ENCODE measurements at places on chromosomes 16 and 17.

DNA sequence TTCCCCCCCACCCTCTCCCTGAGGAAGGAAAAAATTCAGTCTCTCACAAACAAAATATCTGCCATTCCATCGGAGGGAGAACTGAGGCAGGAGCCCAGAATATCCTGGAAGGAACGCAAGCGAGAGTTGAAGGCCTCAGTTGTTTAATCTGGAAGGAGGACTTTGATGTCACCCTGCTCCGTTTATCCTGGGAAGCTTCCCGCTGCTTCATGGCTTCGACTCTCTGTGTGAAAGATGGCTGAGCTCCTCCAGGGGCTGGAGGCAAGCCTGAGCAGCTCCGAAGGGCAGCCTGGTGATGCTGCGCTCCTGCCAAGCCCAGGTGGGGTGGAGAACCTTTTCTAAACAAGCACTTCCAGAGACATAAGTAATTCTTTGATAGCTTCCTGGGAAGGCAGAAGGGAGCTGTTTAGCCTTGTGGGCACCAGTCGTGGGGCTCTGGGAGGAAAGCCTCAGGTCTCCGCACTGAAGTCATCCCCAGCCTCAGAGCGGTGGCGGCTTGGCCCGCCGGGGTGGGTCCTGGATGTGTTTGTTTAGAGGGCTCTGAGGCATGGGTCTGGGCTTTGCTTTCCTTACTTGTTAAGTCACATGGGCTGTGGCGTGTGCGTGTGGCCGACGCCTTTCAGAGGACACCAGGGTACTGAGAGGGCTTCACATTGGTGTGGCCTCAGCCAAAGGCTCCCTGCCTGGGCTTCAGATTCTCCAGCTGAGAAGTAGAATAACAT is 7.9 kb downstream of the NKD1 start:
- DNase-seq = no peak

GRCh38 chr17:28811651-28812090 is 30.9 kb downstream of the FAM222B start:
- peak; percentile 44 for DNase-seq

DNA sequence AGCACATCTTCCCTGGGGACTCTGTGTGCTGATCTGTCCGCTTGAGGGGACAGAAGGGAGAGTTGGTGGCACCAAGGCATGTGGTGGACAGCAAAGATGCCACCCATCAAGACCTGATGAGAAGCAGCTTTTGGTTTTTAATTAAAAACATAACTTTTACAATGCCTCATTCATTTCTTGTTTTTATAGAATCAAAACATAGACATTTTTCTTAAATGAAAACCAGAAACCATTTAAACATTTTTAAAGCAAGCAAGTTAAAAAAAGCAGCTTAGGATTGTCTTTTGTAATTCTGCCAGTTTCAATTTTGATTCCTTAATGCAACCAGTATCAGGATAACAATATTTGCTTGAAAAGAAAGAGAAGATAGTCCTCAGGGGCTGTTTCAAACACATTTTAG is 123.7 kb upstream of the AXIN2 start:
- no peak for DNase-seq

GRCh38 chr16:85995541-85996423 is 96.8 kb downstream of the IRF8 start:
- DNase-seq = no peak

- peak; percentile 73 for DNase-seq
These were observed 10.3 kb downstream of the HSPB9 start for GRCh38 chr17:42132941-42133340.

DNA sequence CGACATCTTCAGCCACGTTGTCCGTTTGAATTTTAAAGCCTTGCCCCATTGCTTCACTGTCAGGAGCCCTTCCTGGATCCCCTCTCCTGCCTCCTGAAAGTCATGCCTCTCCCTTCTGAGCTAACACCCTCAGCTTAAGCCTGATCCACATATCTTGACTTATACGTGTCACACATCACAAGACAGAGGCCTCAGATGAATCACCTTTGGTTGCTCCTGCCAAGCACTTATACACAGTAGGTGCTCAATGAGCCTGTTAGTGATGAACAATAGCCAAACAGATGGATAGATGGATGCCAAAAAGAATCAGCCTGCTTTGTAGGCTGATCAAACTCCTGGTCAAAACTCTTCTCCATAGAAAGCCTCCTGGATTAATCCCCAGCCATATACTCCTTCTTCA is 31.8 kb downstream of the PITPNM3 start:
- no peak for DNase-seq

- DNase-seq = no peak
These were observed 742.8 kb upstream of the SOX9 start for GRCh38 chr17:71378036-71378435.

GRCh38 chr16:57815987-57816745 is 13.9 kb upstream of the KIFC3 start:
- DNase-seq = peak; percentile 66

DNA sequence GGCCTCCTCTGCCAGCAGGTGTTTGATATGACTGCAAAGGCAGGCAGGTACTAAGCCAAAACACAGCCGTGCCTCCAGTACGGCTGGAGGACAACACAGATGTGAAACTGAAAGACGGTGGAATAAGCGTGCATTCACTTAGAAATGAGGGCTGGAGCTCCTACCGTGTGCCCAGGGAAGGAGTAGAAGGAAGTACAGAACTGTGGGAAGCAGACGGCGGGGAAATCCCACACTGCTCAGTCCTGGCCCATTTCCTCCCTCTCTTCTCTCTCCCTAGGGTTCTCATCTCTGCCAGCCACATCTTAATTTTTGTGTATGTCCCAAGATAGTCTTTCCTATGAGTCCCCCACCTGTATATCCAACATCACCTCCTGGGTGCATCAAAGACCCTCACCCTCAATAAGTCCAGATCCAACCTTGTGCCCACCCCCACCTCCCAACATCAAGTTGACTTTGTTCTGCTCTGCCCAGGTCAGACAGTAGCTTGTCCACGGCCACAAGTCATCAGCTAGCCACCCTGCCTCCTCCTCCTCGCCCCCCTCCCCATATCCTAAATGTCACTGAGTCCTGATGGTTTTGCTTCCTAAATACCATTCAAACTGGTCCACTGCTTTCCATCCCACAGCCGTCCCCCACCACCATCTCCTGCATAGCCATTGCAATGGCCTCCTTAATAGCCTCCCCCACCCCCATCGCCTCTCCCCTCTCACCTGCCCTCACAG is 77.1 kb upstream of the RPL38 start:
- no peak for DNase-seq

DNA sequence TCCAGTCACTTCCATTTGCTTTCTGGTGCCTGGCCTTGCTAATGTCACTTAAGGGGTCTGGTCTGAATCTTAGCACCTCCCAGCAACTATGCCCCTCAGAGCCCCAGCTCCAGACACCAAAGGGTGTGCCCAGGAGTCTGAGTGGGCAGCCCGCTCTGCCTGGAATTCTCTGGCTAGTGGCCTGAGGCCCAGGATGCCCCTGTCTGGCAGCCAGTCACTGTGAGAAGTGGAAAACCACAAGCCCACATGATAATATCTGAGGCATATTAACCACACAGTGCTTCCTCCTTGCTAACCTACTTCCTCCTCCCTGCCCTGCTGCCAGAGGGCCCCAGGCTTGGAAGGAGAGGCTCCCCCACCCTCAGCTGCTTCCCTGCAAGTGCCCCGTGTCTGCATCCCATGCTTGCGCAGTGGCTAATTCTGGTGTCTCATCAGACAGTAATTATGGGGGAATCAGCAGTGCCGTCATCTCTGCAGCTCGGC is 14.0 kb downstream of the SRCIN1 start:
- peak; percentile 84 for DNase-seq

- DNase-seq = no peak
These were observed 615.7 kb upstream of the SALL1 start for GRCh38 chr16:51766739-51767138.

- no peak for DNase-seq
These were observed 8.4 kb downstream of the MPRIP start for GRCh38 chr17:17050346-17051345.

- DNase-seq = no peak
These were observed 13.7 kb upstream of the PEMT start for GRCh38 chr17:17605083-17605728.

- DNase-seq = no peak
These were observed 35.2 kb downstream of the ZNF207 start for GRCh38 chr17:32385121-32385520.

- DNase-seq = no peak
These were observed 393.0 kb downstream of the CA10 start for GRCh38 chr17:51765282-51766135.

DNA sequence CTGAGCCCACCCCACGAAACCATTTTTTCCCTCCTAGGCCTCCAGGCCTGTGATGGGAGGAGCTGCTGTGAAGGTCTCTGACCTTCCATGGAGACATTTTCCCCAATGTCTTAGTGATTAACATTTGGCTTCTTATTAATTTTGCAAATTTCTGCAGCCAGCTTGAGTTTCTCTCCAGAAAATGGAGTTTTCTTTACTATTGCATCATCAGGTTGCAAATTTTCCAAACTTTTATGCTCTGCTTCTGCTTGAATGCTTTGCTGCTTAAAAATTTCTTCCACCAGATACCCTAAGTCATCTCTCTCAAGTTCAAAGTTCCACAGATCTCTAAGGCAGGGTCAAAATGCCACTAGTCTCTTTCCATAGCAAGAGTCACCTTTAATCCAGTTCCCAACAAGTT is 12.9 kb upstream of the MYH4 start:
- no peak for DNase-seq

- DNase-seq = no peak
These were observed at the start of gene GJD3 for GRCh38 chr17:40364121-40364861. TSS of gene GJD3 (minus strand) at chr17:40364737. CDS start at chr17:40363815, 922 bp downstream.

DNA sequence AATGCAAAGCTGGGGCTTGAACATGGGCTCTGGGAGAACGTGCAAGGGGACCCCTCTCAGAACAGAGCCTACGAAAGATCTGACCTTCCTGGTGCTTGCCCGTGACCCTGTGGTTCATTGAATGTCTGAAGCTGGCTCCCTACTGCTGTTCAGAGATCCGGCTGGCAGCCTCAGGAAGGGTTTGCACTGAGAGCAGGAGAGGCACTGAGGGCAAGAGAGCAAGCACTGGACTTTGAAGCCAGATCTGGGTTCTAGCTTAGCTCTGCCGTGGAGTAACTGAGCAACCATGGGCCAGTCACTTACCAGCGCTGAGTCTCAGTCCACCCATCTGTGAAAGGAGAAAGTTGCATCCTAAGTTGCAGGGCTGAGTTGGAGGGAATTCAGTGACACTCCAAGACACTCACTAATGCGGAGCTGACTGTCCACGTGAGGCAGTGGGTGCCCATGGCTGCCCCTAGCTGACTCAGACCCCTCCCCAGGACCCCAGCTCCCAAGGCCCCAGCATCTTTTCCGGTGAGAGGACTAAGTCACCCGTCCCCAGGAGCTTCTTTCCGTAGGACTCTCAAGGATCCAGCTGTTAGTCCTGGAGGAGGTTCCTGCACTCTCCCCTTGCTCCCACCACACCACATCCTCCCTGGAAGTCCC is 41.3 kb downstream of the BEAN1 start:
- no peak for DNase-seq

GRCh38 chr16:3874794-3875692 is 5.5 kb downstream of the CREBBP start:
- DNase-seq = no peak

DNA sequence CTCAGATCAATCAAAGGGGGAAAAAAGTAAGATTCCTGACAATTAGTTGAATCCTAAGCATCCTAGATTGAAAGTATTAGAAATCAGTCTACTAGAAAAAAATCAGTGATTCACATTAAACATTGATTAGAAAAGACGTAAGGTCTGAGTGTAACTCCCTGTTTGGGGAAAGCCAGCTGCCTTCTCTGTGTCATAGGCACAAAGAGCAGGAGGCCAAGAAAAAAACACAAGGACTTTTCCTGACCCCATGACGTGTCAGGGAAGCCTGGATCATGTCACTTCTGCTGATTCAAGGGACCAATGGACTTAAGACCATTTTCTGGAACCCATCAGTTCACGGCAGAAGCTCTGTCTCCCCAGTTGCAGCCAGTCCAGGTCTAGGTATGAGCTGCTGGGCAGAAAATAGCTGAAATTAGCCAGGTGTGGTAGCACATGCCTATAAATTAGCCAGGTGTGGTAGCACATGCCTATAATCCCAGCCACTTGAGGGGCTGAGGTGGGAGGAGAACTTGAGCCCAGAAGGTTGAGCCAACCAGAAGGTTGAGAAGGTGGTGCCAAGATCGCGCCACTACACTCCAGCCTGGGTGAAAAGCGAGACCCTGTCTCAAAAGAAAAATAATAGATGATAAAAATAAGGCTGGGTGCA is 35.9 kb downstream of the RANBP10 start:
- no peak for DNase-seq

DNA sequence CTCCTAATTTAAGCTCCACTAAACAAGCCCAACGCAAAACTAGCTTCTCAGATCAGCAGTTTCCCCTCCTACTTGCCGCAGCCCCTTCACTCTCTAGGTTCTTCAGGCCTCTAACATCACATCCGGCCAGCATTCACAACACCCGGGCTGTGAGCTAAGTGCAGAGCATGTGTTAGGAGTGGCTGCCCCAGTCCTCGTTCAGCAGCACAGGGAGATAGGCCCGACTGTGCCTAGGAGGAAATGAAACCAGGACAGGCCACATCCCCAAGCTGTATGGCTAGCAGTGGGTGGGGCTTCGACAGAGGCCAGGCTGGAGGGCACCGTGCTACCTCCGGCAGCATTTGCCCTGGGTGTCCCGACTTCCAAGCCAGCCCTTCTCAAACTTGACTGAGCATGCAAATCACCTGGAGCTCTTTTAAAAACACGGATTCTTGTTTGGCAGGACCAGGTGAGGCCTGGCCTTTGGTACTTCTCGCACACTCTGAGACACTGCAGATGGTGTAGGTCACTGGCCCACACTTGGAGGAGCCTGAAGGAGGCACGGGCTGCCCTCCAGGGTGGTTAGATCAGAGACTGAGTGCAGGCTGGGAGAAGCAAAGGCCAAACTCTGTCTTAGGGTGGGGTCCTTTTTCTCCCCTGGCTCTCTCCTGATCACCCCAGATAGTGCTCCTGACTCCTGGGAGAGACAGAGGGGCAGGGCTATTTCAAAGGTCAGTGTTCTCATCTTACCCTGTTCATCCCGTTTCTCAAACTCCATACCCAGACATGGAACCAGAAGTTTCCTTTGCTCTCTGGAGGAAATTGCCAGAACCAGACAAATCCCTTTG is 202.0 kb downstream of the C16orf78 start:
- DNase-seq = no peak

GRCh38 chr16:88779406-88780141 is 5.4 kb downstream of the PIEZO1 start:
- no peak for DNase-seq
